ENCODE measurements at places on chromosomes 16 and 17. TPM values are rescaled to one million over a fixed set of nuclear protein-coding genes. Genes with fewer than 3 reads are reported as not detected.

GRCh38 chr16:50671644-50672260 lies 9.4 kb downstream of the SNX20 start:
- peaks cover 68% of the 10 kb centered on the region for H3K36me3 ChIP-seq
- peak; percentile 80 for DNase-seq
- no peak overlapping the region for H3K4me3 ChIP-seq
- H3K27me3 ChIP-seq: no peaks in the 10 kb centered on the region
- H3K27ac ChIP-seq: peak overlapping the region; percentile 71

DNA sequence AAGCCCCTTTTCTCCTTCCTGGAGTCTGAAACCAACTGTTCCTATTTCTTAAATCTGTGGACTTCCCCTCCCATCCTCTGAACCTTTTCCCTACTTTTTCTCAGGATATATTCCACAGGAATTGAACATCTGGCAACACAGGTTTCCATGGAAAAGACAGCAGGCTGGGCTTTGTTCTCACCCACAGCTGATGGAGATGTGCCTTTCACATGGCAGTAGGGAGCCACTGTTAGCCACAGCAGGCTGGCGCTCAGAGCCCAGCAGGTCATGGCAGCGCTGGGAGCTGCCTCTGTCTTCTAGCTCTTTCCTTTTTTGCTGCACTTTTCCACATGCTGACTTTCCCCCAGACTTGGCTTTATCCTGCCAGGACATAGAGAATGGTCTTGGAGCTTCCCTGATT lies 116.4 kb upstream of the NLRP1 start:
- H3K4me1 ChIP-seq: no peaks in the 10 kb centered on the region
- H3K4me3 ChIP-seq: no peak overlapping the region
- no peak overlapping the region for H3K27ac ChIP-seq

- H3K27ac ChIP-seq: no peak overlapping the region
- peaks cover 1% of the 10 kb centered on the region for H3K27me3 ChIP-seq
- no peak overlapping the region for H3K4me3 ChIP-seq
- H3K4me1 ChIP-seq: peaks cover 23% of the 10 kb centered on the region
- no peaks in the 10 kb centered on the region for H3K36me3 ChIP-seq
Observed at GRCh38 chr16:31357324-31358109, 2.5 kb downstream of the ITGAX start.

- peaks cover 16% of the 10 kb centered on the region for H3K4me1 ChIP-seq
- H3K4me3 ChIP-seq: no peak overlapping the region
- H3K36me3 ChIP-seq: peaks cover 32% of the 10 kb centered on the region
- no peak for DNase-seq
- no peaks in the 10 kb centered on the region for H3K27me3 ChIP-seq
Observed at GRCh38 chr16:14485121-14485551, 144.9 kb downstream of the PARN start.

Gene KRTAP9-2
- total RNA-seq: not detected

DNA sequence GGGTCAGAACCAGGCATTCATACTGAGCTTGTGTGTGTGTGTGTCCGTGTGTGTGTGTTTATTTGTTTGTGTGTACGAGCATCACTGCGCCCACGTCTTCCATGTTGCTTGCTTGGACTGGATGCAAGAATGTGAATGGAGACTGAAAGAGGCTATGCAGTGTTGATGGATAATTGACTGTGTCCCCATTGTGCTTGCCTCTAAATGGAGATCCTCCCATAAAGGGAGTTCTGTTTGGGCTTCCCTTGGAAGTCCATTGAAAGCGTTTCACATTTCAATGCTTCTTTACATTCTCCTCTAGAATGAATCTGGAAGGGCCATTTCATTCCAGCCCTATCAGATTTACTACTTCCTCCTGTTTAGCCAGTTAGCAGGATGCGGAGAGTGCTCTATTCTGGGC lies 124.0 kb downstream of the GP2 start:
- H3K4me3 ChIP-seq: no peak overlapping the region
- H3K36me3 ChIP-seq: no peaks in the 10 kb centered on the region
- no peaks in the 10 kb centered on the region for H3K27me3 ChIP-seq
- DNase-seq: no peak

DNA sequence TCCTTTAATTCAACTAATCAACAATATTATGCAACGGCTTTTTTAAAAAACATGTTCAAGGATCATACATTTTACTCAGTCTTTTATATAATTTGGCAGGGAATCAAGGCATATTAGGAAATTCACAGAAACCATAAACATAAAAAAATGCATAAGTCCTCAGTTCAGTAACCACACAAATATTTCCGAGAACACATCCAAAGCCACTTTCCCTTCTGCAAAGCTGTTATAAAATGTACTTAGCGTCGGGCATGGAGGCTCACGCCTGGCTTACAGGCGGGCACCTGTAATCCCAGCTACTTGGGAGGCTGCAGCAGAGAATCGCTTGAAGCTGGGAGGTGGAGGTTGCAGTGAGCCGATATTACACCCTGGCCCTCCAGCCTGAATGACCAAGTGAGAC lies 9.7 kb upstream of the ZC3H7A start:
- H3K4me3 ChIP-seq: no peak overlapping the region
- H3K27ac ChIP-seq: no peak overlapping the region
- DNase-seq: no peak
- H3K4me1 ChIP-seq: peaks cover 9% of the 10 kb centered on the region
- no peaks in the 10 kb centered on the region for H3K27me3 ChIP-seq

Gene TLCD1
- 8.7 TPM for total RNA-seq

Gene NKD1
- 1.8 TPM for total RNA-seq

Gene TMEM256
- total RNA-seq: 55.8 TPM

- H3K4me1 ChIP-seq: no peaks in the 10 kb centered on the region
- no peak for DNase-seq
- H3K4me3 ChIP-seq: no peak overlapping the region
Observed at GRCh38 chr16:19607616-19608280, 52.2 kb downstream of the VPS35L start.

- no peaks in the 10 kb centered on the region for H3K36me3 ChIP-seq
- DNase-seq: no peak
- no peaks in the 10 kb centered on the region for H3K27me3 ChIP-seq
- no peak overlapping the region for H3K4me3 ChIP-seq
- no peak overlapping the region for H3K27ac ChIP-seq
Observed at GRCh38 chr17:57512258-57512657, 232.8 kb downstream of the CCDC182 start.

DNA sequence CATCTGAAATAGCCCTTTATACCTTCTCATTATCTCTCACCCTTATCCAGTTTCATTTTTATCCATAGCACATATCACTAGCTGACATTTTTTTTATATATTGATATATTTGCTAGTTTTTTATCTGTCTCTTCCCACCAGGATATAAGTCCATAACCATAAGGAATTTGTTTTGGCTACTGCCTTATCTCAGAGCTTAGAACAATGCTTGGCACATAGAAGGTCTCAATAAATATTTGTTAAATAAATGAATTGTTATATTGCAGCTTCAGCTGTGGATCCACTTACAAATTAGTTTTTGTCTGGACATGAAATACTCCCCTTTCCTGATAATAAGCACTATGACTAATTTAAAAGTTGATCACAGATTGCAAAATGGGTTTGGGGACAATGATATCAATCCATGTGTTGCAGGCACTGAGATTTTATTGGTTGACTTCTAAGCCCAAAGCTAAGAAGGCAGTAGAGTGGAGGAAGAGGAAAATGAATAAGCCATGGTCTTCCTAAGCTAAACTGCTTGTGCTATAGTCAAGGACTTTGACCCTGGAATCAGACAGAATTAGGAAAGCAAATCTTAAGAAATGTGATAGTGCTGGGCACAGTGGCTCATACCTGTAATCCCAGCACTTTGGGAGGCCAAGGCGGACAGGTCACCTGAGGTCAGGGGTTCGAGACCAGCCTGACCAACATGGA lies 31.9 kb upstream of the YPEL2 start:
- H3K27me3 ChIP-seq: no peaks in the 10 kb centered on the region
- no peaks in the 10 kb centered on the region for H3K4me1 ChIP-seq
- no peak overlapping the region for H3K4me3 ChIP-seq
- no peak overlapping the region for H3K27ac ChIP-seq

DNA sequence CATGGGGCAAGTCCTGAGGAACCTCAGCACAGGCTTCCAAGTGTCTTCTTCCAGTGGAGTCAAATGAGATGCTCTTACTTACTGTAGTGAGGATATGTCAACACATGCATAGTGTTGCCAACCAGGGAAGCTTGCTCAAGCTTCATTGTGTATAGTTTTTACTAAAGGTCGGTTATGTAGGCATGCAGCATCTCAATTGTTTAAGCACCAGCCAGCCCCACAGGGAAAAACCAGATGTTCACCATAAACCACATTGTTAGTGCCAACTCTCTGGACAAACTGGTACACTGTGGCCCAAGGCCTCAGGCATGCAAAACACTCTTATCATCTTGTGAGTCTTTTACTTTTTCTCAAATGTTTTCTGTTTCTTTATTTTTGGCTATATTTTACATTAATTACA lies 152.1 kb downstream of the PHKB start:
- H3K27me3 ChIP-seq: no peaks in the 10 kb centered on the region
- no peak for DNase-seq

DNA sequence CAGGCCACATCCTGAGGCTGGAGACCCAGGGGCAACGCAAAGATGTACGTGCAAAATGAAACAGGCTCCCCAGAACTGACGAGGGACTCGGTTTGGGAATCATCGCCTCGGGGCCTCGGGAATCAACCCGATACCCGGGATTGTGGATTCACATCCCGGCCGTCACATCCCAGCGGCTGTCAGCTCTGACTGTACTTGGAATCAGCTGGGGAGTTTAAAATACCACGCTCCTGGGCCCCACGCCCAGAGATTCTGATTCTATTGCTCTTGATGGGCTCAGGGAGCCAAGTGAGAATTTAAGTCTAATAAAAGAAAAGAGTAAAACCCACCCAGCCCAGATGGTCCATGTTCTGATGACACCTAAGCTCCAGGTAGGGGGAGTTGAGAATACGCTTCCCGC lies 42.2 kb downstream of the MRM3 start:
- H3K4me3 ChIP-seq: no peak overlapping the region
- H3K36me3 ChIP-seq: no peaks in the 10 kb centered on the region
- H3K4me1 ChIP-seq: no peaks in the 10 kb centered on the region
- no peak overlapping the region for H3K27ac ChIP-seq
- DNase-seq: no peak
- H3K27me3 ChIP-seq: no peaks in the 10 kb centered on the region

DNA sequence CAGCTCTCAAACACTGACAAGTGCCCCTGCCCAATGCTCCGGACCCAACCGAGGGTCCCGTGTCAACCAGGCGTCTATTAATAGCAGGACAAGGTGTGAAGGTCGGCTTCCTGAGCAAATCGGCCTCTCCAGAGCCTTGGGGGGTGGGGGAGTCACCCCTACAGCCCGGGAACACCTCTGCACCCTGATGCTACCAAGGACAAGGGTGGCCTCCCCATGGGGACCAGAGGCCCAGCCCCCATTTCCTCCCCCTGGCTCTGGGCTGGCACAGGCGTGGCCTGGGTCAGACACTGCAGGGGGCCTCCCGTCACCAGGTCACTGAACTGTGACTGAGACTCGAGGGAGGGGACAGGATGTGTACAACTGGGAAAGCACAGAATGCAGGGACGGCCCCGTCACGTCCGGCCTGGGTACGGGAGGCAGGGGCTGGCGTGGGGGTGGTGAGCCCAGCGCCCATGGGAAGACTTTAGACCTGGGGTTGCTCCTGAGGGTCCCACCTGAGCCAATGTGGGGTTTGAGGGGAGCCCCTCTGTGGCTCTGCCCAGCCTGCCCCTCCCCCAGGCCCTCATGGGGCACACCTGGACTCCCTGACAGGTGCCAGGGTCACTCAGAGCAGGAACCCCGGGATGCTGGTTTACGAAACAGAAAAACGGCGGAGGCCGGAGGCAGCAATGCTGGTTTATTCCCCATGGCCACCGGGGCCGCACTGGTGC lies 579 bp upstream of the CYBA start:
- peak overlapping the region; percentile 93 for H3K27ac ChIP-seq
- H3K36me3 ChIP-seq: peaks cover 18% of the 10 kb centered on the region
- peak; percentile 92 for DNase-seq
- H3K4me3 ChIP-seq: peak overlapping the region; percentile 85
- no peaks in the 10 kb centered on the region for H3K27me3 ChIP-seq

- H3K36me3 ChIP-seq: no peaks in the 10 kb centered on the region
- no peaks in the 10 kb centered on the region for H3K27me3 ChIP-seq
- DNase-seq: no peak
- peaks cover 16% of the 10 kb centered on the region for H3K4me1 ChIP-seq
Observed at GRCh38 chr16:4618645-4619418, 4.1 kb upstream of the UBALD1 start.

Gene ZNF652
- total RNA-seq: 5.2 TPM

Gene DPH1
- total RNA-seq: 29.1 TPM

DNA sequence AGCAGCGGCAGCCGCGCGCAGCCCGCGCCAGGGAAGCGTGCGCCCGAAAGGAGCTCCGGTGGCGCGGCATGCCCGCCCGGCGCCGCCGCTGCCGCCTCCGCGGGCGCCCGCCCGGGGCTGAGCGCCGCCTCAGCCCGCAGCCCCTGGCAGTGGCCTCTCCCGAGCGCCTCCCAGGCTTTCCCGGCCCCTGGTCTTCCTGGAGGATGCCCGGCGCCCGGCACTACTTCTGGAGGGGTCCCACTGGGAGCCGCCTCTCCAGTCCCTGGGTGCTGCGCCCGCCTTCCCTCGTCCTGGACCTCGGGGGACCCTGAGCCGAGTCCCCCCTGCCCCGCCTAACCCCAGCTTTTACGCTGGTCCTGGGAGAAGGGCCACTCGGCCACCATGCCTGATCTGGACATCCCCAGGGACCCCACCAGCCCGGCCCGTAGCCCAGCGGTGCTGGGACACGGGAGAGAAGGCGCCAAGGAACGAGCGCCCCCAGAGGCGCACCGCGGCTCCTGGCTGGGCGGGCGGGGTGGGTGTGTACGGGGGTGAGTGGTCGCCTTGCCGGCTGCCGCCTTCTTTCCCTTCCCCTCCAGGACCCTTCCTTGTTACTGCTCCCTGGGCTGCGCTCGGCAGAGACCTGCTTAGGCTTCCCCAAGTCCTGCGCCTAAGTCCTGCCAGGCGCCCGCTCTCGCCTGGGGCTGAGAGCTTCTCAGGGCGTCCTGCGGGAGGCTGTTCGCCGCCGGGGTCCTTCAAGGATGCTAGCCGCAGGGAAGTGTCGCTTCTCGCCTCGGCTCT lies 704 bp downstream of the ASIC2 start:
- peaks cover 54% of the 10 kb centered on the region for H3K27me3 ChIP-seq
- H3K36me3 ChIP-seq: no peaks in the 10 kb centered on the region
- peak; percentile 8 for DNase-seq
- no peak overlapping the region for H3K4me3 ChIP-seq
- no peak overlapping the region for H3K27ac ChIP-seq

- H3K36me3 ChIP-seq: peaks cover 10% of the 10 kb centered on the region
- H3K27me3 ChIP-seq: no peaks in the 10 kb centered on the region
- peak overlapping the region; percentile 58 for H3K4me3 ChIP-seq
- peaks cover 55% of the 10 kb centered on the region for H3K4me1 ChIP-seq
Observed at GRCh38 chr17:76179496-76180467, 38.7 kb upstream of the FOXJ1 start.

GRCh38 chr17:17872547-17873345 lies 36.0 kb upstream of the SREBF1 start:
- H3K27ac ChIP-seq: no peak overlapping the region
- DNase-seq: no peak
- H3K4me1 ChIP-seq: no peaks in the 10 kb centered on the region
- no peaks in the 10 kb centered on the region for H3K36me3 ChIP-seq
- no peaks in the 10 kb centered on the region for H3K27me3 ChIP-seq
- no peak overlapping the region for H3K4me3 ChIP-seq
